OCI-M1 (cell line): ENCODE measurements at places on chromosomes 3 and 15.

DNA sequence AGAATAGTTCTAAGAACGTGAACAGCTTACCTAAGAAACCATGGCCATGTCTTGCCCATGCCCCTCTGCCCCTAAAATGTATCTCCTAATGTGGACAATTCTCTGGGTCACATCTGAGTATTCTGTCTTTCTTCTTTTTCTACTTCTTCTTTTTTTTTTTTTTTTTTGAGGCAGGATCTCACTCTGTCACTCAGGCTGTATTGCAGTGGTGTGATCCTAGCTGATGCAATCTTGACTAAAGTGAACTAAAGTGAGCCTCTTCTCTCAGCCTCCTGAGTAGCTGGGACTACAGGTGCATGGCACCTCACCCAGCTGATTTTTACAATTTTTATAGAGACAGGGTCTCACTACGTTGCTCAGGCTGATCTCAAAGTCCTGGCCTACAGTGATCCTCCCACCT, 204.8 kb upstream of the ZPLD1 start:
- DNase-seq, result peak; percentile 89

- peak; percentile 19 for DNase-seq
Observed at GRCh38 chr3:144039661-144040060, 68.0 kb downstream of the DIPK2A start.

- DNase-seq, result peak; percentile 54
Observed at GRCh38 chr3:12325586-12326515, 37.0 kb downstream of the PPARG start.

DNA sequence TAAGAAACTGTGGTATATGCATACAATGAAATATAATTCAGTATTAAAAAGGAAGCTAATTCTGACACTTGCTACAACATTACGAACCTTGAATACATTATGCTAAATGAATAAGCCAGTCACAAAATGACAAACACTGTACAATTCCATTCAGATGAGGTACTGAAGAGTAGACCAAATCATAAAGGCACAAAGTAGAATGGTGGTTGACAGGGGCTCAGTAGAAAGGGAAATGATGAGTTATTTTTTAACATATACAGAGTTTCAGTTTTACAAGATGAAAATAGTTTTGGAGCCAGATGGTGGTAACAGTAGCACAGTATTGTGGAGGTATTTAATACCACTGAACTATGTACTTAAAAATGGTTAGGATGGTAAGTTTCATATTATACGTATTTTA, 254.6 kb upstream of the RBMS3 start:
- no peak for DNase-seq

- peak; percentile 22 for DNase-seq
Observed at GRCh38 chr3:877001-877400, 215.8 kb upstream of the CNTN6 start.

GRCh38 chr3:169327546-169328356, 335.8 kb downstream of the MECOM start:
- DNase-seq, result peak; percentile 78

DNA sequence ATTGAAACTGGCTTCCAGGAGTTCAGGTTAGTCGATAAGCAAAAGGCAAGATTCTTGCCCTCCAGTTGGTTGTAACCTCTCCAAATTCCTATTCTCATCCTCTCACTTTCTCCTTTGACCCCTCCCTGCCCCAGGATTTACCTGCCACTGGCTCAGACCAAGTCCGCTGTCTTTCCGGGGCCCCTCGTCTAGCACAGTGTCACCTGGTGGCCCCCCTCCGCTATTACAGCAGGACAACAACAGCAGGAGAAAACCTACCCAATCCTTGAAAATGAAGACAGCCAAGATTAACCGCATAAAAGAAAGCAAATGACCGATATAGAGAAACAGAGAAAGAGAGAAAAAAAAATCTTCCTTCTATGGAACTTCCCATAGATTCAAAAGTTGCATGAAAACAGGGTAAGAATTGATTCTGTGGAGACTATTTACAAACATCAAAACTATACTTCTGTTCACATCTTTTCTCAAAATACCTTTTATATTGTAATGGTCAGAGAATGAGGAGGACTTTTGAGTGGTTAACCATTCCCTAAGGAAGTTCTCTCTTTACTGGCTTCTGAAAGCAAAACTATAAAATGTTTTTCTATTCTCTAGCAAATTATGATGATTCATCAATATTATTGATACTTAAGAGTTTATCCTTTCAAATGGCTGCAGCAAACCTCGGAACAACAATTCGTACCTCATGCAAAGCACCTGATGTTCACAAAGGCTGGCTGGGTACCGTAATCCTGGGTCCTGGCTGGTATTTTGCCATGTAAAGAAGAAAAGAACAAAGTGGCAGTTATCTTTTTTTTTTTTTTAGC, 10.0 kb upstream of the ST8SIA2 start:
- DNase-seq, result no peak

DNA sequence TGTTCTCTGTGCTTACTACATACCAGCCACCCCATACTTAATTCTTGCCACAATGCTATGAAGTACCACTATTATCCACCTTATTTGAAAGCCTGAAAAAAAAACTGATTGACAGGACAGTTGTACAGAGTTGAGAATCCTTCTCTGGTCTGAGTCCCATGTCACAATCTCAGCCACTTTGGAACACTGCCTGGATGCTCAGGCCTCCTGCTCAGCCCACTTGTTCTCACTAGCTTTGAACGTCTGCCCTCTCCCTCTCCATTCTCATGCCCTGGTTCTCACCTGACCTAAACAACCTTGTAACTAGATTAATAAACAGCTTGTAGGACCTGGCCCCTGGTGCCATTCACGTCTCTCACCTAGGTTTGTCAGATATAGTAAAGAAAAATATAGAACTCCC, 53.9 kb downstream of the TRIM69 start:
- no peak for DNase-seq

DNA sequence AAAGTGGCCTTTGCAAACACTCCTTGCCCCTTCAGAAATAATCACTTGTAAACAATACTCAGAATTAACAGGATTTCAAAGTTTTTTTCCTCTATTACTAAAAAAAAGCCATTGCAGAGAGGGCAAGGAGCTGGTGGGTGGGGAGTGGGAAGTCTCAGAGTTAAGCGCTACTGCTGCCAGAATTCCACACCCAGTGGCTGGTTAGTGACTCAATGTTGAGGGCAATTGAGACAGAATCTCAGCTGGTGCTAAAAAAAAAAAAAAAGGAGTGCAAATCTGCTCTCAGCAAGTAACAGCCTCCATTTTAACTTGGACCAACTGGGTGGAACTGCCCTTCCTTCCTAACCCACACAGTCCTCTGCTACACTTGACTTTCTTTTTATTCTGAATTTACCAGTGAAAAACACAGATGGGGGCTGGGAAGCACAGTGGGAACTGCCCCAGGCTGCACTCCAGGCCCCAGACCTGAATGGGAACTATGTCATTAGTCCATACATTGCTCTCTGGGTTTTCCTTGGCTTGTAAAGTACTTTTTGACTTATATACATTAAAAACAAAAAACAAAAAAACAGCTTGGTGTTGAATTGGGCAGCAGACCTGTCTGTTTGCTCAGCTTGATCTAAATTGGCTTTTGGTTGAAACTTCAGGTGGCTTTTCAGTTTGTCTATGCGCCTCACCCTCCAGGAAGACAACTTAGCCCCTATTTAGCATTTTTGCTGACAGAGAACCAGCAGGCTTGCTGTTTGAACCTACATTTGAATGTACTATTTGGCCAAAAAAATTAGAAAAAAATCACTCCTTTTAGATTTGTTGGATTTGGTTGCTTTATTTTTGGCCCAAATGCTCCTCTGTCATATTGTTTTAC, 357.8 kb upstream of the TBL1XR1 start:
- no peak for DNase-seq

- DNase-seq, result no peak
Observed at GRCh38 chr3:109234300-109234699, 82.0 kb downstream of the DPPA2 start.
